ENCODE measurements at places on chromosomes 6 and 20.

DNA sequence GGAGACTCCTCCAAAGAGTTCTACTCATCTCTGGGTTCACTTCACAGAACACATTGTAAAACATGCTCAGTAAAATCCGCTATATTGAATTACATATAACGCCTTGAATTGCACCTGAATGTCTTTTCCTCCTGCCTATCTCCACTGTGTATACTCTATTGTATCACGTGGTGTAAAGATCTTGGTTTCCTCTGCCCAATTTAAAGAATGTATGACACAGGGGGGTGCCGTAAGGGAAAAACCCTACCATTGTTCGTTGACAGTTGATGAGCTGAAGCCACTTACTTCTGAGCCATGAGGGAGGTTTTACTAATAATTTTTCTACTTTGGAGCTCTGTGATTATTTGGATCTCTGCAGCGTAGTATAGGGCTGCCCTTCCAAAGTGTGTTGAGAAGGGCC, 6.0 kb downstream of the ASF1A start:
- no peak for DNase-seq

GRCh38 chr6:30954631-30955366, 14.0 kb downstream of the MUCL3 start:
- no peak for DNase-seq

GRCh38 chr6:165671222-165671768, 8.3 kb upstream of the PDE10A start:
- no peak for DNase-seq

- no peak for DNase-seq
Measured at GRCh38 chr6:84346372-84346771, 118.9 kb upstream of the CEP162 start.

DNA sequence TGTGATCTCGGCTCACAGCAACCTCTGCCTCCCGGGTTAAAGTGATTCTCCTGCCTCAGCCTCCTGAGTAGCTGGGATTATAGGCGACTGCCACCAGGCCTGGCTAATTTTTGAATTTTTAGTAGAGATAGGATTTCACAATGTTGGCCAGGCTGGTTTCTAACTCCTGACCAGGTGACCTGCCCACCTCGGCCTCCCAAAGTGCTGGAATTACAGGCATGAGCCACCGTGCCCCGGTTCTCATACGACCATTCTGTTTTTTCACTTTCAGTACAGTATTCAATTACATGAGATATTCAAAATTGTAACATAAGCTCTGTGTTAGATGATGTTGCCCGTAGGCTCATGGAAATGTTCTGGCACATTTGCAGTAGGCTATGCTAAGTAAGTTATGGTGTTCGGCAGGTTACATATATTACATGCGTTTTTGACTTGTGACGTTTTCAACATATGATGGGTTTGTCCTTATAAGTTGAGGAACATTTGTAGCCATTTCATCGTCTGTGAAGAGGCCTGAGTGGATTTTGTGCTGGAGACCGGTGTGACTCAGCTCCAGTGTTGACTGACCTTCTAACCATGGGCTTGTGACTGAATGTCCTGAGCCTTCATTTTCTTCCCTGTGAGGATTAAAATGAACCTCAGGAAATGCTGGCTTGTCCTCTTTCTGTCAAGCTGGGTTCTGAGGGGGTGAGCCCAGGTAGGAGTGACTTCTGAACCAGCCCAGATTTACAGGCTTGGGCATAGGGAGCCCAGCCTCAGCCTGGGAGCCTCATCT, 12.2 kb downstream of the PPARD start:
- no peak for DNase-seq

GRCh38 chr6:154534531-154534930, 24.0 kb upstream of the CNKSR3 start:
- DNase-seq = no peak

DNA sequence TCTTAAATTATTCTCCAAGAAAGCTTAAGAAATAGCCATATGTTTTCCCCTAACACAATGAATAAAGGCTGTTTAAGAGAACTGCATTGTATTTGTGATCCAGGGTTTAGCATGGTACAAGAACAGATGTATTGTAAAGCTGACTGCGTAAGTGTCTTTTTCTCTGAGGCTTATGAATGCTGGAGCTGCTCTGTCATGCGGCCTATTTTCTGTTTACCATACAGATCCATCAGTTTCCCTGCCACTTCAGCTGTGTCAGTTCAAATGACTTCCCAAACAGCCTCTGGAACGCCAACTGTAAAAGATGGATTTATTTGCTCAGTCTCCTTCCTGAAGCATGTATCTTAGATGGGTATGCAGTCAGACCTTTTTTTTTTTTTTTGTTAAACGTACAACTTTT, 419.3 kb upstream of the HS3ST5 start:
- DNase-seq = no peak

- no peak for DNase-seq
Measured at GRCh38 chr6:11495565-11496145, 41.9 kb upstream of the TMEM170B start.

DNA sequence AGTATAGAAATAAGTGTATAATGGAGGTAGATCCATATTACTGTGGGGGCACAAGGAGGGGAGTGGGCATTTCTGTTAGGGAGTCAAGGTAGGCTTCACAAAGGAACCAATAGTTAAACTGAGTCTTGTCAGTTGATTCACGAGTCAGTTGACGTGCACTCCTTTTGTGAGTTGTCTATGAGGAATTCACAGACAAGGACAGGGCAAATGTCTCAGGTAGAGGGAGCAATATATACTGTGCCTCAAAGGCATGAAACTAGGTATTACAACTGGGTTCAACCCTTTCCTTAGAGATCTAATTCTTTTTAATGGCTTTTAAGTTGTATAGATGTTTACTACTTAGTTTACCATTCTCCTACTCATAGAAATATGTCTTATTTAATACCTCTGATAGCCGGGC, 11.0 kb downstream of the TMEM14C start:
- no peak for DNase-seq

GRCh38 chr6:137156650-137157049, 16.8 kb downstream of the IL22RA2 start:
- DNase-seq = no peak

- no peak for DNase-seq
Measured at GRCh38 chr20:24672181-24672880, 202.9 kb downstream of the SYNDIG1 start.

- no peak for DNase-seq
Measured at GRCh38 chr6:117227245-117227962, 38.0 kb upstream of the VGLL2 start.

GRCh38 chr6:109300874-109301273, 81.4 kb downstream of the CD164 start:
- DNase-seq = no peak

DNA sequence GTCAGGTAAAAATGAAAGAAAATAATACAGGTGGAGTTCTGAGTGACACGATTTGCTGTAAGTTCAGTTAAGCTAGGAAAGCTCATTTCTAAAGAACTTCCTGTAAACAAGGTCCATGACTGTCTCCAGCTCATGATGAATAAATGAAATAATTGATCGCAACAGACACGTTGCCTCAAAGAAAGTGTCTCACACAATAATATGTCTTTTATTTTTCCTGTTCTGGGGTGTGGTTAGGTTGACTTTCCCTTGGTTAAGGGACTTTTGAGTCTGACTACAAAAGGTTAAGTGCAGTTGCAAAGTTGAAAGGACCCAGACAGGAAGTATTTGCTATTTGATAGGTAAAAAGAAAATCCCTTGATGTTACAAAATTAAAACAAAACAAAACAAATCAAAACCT, 304.2 kb upstream of the PRDM1 start:
- DNase-seq = no peak

- no peak for DNase-seq
Measured at GRCh38 chr6:164148788-164149187, 734.3 kb downstream of the QKI start.

DNA sequence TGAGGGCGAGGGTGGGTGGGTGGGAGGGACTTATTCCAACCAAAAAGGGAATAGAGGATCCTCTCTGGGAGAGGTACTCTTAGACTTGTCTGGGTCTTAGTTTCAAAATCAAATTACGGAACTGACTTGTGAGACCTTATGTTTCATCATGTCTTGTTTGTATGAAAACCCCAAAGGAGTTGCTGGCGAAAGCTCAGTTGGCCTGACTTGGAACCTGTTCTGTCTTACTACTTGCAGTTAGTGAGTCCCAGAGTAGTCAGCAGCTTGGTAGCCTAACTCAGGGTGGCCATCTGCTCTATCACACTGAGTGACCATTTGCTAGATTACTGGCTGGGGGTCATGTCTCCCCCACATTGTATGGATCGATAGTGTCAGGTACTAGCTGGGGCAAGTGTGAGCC, 114.9 kb upstream of the MOCS1 start:
- no peak for DNase-seq

DNA sequence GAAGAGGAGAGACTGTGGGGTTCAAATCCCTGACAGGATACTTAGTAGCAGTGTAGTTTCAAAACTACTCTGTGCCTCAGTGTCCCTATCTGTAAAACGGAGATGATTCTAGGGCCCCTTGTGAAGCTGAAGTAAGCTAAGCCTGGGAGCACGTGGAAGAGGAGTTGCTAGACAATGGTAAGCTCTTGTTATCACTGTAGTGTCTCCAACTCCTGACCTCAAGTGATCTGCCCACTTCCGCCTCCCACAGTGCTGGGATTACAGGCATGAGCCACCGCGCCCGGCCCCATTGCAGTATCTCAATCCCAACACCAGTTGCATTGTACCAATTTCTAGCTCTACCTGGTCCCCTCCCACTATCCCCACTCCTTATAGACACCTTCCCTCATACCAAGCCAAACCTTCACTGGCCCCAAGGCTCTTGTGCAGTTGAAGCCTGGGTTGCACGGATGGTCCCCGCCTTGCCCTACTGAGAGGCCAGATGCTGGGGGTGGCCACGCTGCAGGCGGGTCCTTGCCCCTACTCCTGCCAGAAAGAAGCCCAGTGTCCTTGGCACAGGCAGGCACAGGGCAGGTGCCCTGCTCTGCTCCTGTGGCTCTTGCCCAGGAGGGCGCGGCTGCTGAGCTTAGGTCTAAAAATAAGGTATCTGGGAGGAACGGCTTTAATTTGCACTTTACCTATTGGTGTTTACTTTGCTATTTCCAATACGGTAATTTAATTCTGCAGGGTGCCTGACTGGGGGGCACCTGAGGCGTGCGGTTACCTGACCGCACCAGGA, 118.1 kb downstream of the VEGFA start:
- no peak for DNase-seq

DNA sequence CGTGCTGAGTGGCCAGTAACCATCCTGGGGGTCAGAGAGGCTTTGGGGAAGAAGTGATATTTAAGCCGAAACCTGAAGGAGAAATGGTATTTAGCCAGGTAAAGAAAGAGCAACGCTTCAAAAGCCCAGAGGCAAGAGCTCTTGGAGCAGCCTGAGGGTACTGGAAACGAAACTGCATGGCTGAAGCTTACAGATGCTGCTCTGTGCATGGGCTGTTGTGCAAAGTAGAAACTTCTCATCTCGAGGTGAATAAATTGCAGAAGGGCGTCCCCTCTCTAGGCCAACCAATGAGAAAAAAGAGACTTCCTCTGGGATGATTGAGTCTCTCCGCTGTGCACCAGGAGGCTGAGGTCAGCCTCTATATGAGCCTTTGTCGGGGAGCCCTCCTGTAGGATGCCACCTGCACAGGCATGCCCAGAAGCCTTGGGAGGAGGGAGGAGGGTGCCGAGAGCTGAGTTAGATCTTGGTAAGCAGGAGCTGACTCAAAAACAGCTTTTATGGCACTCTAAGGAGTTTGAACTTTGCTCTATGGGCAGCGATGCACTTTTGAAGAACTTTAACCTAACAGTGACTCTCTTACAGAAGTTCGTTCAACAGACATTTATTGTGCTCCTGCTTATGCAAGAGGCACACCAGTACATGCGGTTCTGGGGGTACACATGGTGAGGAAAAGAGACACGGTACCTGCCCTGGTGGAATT, 61.6 kb upstream of the EDN1 start:
- no peak for DNase-seq

DNA sequence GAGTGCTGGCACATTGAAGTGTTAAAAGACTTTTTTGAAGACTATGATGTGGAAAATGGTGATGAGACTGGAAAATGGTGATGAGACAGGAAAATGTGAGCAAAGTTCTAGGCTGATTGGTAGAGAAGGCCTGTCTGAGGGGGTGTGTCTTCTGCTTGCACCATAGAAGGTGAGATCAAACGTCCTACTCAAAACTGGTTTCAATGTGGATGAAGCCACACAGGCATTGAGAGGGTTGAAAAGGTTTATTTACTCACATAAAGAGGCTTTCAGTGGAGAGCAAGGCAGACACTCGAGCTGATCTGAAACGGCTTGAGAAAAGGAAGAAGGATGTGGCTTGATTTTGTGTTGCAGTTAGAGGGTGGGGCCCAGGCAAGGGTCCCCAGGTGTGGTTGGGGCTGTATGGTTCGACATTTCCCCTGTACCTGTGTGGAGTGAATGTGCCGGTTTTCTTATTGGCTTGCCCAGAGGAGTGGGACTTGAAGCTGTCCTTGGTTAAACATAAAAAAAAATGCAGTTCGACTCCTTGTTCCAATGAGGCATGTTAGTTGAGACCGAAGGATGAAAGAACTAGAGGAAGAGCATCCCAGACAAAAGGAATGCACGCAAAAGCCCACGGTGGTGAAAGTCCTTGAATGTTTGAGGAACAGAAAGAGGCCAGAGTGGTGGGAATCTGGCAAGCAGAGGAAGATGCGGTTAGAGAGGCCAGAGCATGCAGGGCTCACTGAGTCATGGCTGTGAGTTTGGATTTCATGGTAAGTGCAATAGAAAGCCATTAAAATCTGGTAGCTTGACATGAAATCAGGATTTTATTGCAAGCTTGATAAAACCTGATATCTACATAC, 172.3 kb downstream of the EPM2A start:
- DNase-seq = no peak
